ENCODE measurements at places on chromosomes 4 and X.
A peak's percentile ranks its signal among the peaks of the same experiment; 100 is the strongest.

DNA sequence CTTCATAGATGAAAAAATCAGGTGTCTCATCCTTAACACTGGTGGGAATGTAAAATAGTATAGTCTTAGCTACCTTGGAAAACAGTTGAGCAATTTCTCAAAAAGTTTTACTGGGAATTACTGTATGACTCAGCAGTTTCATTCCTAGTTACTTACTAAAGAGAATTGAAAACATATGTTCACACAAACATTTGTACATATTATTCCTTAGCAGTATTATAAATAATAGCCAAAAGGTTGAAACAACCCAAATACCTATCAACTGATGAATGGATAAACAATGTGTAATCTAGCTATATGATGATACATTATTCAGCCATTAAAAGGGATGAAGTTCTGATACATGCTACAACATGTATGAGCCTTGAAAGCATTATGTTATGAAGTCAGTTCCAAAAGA lies 41.7 kb downstream of the RBM46 start:
- no peak for DNase-seq

DNA sequence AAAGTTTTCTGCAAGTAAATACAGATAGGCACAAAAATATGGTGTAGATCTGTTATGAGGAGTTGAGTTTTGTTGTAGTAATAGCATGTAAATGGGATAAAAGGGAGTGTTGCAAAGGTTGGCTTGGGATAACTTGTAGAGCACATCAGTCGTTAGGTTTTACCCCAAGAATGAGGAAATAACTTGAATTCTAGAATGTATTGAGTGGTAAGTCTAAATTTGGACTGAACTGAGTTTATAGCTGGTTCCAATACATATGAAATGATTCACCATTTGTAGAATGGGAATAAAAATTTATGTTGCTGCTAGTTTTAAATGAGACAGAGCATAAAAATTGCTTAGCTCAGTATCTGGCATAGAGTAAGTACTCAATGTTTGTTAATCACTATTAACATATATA lies 719.2 kb downstream of the FSTL5 start:
- DNase-seq, result no peak

DNA sequence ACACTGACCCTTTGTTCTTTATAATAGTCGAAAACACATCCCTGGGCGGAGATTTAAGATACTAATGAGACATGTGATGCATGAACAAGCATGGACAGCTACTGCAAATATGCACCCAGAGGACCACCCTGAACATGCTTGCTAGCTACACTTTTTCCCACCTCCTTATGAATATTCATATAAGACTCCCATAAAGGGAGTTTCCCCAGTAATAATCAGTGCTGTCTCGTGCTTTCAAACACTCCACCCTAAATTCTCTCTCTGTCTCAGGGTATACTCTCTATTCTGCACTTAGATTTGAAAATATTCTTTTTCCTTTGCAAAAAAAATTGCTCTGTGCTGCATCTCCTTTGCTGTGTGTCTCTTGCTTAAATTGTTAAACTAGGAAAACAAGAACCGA lies 64.4 kb upstream of the CT45A1 start:
- no peak for DNase-seq

- no peak for DNase-seq
Measured at GRCh38 chr4:112073181-112073580, 72.1 kb upstream of the FAM241A start.

- peak; percentile 55 for DNase-seq
Measured at GRCh38 chrX:21940356-21940829, at the start of gene SMS. Gene SMS (plus strand): TSS chrX:21940709. CDS start chrX:21940825, 116 bp downstream.

DNA sequence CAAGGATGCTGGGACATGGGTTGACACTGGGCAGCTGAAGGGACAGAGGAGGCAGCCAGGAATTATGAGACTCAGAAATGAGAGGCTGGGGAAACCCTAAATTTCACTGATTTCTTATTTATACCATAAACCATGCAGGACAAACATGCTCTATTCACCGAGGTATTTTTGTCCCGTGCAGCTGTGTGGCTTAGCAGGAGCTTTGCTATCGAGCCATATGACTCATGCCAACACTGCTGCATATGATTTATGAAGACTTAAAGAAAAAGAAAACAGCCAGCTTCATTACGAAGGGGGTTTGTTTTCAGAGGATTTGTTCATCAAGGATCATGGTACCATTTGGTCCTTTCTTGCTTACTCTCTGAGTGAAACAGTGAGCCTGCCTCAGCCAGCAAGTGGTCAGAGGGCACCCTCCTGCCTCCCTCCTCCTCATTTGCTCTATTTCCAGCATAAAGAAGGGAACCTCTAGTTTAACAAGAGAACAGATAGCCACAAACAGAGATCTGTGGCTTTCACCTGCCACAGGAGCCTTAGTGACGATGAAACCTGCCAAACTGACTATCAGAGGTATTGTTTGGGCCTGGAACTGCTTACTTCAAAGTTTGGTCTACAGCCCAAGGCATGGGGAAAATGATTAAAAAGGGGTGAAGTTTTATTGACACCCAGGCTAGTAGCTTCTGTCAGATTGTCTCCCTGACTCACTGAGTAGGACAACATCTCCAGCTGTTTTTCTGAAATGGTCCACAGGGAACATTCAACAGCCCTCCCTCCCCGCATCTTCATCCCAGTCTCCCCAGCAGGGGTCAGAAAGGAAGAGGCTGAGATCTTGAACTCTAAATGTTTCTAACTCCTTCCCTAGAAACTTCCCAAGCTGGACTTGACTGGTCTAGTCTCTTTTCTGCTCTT lies 80.1 kb upstream of the MAML3 start:
- no peak for DNase-seq

All from CD4-positive, alpha-beta T cell treated with Interleukin-12 subunit alpha and Interleukin-12 subunit beta, for 1 hour (primary cell).